Central memory CD8-positive, alpha-beta T cell (primary cell): ENCODE measurements at places on chromosomes 6 and 20.

DNA sequence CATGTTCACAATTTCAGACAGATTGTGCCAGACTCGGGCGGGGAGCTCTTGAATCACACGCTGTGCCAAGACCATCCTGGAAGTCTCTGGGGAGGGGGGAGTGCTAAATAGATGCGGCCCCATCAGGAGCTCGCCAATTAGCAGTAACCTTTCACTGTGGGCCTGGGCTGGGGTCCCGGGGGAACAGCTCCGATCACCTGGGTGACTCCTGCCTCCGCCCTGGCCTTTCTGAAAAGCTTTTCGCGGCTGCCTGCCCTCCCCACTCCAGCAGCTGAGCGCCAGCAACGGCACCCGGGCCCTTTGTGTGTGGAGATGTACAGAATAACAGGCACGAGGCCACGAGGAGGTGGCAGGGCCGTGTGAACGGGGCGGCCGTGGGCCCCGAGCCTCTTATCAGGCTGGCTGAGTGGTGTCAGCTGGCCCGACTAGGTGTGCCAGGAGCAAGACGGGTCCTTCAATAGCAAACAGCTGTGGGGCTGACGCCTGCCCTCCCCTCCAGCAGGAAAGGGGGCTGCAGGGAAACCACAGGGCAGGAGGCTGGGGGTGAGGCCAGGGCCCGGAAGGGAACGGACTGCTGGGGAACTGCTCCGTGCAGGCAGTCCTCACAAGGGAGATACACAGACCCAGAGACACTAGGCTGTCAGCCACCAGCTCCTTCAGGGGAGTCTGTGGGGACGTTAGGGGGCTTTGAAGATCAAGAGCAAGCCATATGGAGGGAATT is 56.8 kb downstream of the NOL4L start:
- no peak for DNase-seq

DNA sequence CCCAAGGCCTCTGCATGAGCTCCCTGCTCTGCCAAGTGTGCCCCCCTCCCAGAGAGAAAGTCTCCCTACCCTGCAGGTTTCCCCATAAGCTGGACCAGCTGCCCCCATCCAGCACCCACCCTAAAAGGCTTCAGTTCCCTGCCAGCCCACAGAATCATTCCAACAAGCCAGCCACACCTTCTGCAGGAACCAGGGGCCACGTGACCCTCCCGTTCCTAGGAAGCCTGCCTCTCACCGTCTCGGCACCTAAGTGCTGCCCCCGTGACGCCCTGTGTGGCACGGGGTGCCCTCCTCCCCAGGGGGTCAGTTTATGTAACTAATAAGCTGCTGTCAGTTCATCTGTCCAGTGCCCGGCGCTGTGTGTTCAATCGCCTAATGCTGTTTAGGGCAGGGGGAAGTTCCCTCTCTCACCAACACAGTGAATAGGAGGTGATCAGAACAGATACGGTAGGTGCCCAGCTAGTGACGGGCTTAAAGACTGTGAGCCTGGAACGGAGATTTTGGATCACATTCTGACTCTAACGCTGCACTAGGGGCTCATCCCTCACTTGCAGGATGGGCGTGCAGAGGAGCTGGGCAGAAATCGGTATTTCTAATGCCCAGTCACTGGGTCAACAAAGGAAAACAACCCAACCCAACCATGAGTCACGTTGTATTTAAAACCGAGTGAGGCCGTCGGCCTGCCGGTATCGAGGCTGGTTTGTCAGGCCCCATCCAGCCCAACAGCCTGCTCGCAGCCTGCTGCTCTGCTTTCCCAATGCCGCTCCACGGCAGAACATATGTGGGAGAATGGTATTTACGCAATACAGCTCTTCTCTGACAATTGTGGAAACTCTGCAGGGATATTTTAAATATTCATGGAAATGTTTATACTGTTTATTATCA is 56.0 kb downstream of the RAMACL start:
- DNase-seq = no peak

DNA sequence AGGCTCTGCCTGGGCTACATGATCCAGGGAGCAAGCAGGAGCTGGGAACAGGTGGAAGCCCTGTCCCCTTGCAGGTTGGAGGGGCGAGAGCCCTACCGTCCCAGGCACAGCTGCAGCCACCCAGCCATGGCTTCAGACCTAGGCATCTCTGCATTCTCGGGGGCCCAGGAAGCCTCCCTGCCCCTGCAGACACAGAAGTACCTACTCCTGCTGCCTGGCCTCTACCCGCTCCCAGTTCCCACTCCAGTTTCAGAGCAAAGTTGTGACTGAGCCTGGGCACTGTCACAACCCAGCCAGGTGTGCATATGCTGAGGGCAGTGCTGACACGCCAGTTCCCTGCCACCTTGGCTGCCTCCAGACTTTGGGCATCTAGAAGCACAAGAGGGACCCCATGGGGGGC is 645.9 kb downstream of the HTR1B start:
- DNase-seq = no peak

- no peak for DNase-seq
Measured at GRCh38 chr20:11807054-11808048, 110.3 kb upstream of the BTBD3 start.

GRCh38 chr6:82381278-82381677 is 17.7 kb downstream of the TPBG start:
- DNase-seq = no peak

DNA sequence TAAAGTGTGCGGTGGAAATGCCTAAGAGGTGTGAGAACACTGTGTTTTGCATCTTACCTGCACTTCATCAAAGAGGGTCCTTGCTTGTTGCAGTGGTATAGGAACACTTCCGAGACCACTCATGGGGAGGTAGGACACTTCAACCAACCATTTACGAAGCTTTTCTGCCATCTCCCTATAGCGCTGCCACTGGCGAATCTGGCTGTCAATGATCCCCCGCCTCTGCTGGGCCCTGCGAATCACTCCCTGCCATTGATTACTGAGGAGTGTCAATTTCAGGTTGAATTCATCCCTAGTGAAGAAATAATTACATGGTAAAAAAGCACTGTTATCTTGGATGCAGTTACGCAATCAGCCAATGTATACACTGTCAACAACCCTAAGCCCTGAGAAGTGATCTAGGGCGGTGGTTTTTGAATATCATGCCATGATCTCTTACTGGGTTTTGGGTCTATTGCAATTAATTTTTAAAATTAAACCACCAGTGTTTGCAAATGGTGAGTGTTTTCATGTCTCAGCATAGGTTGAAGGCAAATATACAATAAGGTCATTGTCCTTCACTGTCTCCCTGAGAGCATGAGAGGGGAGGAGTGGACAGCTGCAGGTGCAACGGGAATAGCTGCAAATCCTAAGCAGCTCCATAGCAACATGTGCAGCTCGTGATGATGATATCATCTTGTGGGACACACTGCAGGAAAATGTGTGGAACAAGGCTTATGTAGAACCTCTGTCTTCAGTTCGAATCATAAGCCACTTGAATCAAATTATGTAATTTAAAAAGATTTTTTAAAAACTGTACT is 400.6 kb downstream of the ESR1 start:
- DNase-seq = no peak

DNA sequence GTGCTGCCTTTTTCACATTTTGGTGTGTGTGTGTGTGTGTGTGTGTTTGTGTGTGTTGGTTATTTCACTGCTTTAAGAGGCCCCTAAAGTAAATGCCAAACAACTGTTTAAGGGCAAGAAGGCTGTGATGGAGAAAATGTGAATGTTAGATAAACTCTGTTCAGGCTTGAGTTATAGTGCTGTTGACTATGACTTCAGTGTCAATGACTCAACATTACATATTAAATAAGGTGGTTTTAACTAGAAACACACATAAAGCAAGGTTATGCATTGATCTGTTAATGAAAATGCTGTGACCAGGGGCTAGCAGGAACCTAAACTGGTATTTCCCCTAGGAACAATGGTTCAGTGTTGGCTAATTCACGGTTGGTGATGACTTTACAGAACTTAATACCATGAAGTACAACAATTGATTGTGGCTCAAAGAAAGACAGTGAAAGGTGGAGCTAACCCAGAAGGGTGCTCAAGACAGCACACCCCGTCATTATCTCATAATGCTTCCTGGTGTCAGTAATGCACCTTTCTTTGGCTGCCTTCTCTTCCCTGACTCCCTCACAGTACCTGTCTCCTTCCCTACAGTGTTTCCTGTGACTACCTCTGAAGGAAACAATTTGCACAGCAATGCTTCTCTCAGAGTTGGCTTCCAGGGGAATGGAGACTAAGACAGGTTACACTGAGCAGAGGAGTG is 116.1 kb downstream of the RIN2 start:
- no peak for DNase-seq

- no peak for DNase-seq
Measured at GRCh38 chr20:35446356-35447078, 8.5 kb upstream of the GDF5 start.

- no peak for DNase-seq
Measured at GRCh38 chr6:141957271-141957670, 175.5 kb upstream of the GJE1 start.

GRCh38 chr6:167558246-167559177 is 233.6 kb downstream of the TTLL2 start:
- DNase-seq = no peak

GRCh38 chr6:147149092-147149491 is 55.1 kb upstream of the STXBP5 start:
- no peak for DNase-seq

GRCh38 chr20:4722993-4723392 is 1.3 kb downstream of the PRND start:
- DNase-seq = no peak

GRCh38 chr6:30985490-30985889 is 2.0 kb downstream of the MUC21 start:
- DNase-seq = no peak

- no peak for DNase-seq
Measured at GRCh38 chr6:46407246-46407645, 84.0 kb downstream of the RCAN2 start.

DNA sequence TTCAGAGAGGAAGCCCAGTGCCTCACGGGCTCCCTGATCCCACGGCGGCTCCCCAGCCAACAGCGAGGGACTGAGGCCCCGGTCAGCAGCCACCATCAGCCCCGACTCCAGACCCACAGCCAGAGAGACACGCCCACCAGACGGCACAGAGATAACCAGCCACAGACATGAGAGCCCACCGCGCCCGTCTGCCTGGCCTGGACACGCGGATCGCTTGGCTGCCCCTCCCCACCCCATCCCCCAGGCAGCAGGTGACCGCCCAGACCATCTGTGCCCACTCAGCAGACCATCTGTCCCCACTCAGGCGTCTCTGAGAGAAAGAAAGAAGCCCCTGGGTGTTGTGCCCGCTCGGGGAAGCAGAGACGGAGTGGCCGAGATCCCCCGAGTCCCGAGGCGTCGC is 55.5 kb upstream of the CHRNA4 start:
- no peak for DNase-seq

GRCh38 chr6:108580646-108581045 is 19.9 kb downstream of the FOXO3 start:
- DNase-seq = no peak

GRCh38 chr6:32627831-32628230 is 9.4 kb upstream of the HLA-DQA1 start:
- DNase-seq = peak; percentile 57

GRCh38 chr20:43711098-43711654 is 15.6 kb downstream of the GTSF1L start:
- no peak for DNase-seq

DNA sequence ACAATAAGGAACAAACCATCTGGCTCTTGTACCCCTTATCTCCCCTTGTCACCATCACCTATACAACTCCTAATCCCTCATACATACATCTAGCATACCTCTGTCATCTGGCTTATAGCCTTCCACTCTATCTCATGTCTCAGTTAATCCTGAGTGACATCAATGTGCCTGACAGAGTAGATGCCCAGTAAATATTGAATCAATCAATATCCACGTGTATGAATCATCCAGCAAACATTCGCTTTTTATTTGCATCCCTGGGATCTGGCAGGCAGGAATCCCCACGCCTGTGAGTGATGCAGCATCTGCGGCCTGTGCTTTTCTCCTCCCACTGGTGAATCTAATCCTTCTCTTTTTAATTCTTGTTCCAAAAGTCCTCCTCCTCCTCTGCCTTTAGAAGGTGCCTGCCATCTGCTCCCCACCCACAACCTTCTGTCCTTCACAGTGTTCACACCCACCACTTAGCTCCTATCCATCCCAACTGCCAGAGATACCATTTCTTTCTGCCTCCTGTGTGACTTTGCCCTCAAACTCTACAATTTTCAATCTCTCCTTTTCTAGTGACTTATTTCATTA is 37.6 kb downstream of the ZNF391 start:
- DNase-seq = no peak

DNA sequence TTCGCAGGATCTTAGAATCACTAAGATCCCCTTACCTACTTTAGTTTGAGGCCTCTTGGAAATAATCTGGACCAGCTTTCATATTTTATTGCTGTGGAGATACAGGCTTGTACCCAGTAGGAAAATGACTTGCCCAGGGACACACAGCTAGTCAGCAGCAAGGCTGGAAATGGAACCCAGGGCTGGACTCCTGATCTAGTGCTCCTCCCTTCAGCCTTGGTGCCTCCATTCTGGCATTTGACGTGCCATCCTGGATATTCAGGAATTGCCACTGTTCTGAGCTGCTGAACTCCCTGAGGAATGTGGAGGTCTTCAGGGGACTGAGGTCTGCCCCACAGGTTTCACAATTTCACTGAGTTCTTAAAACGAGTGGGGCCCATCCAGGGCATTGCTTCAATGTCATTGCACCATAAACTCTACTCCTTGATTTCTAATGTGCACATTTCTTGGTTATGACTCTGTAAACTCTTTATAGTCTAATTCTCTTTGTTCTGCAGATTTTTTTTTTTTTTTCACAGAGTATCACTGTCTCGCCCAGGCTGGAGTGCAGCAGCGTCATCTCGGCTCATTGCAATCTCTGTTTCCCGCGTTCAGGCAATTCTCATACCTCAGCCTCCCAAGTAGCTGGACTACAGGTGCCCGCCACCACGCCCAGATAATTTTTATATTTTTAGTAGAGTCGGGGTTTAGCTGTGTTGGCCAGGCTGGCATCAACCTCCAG is 26.7 kb upstream of the CDKN1A start:
- no peak for DNase-seq

DNA sequence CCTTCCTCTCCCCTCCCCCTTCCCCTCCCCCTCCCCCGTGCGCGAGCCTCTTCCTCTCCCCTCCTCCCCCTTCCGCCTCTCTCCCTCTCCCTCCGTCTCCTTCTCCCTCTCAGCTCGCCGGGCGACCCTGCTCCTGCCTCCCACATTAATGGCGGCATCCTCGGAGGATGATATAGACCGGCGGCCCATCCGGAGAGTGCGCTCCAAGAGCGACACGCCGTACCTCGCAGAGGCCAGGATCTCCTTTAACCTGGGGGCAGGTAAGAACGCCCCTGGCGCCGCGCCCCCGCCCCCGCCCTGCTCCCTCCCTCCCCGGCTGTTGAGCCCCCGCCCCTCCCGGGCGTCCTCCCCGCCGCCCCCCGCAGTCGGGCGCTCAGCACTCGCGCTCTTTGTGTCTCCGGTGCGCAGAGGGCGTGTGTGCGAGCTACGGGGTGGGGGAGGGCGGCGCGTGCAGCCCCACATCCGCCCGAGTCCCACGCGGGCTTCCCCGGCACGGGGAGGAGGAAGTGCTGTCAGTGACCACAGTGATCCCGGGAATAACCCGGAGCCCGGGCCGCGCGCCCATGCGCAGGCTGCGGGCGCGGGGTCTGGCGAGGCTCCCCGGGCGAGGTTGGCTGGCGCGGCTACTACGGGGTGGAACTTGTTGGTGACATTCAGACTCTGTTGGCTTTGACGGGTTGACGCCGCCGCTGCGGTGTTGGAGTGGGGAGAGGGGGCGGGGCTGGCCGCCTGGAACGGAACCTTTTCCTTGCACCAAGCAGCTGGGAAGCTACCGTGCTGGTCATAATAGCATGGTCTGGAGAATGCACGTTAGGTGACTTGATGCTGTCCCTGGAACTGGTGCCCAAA is 33.2 kb downstream of the PHACTR1 start:
- no peak for DNase-seq
